ENCODE measurements at places on chromosomes 7 and 10.

DNA sequence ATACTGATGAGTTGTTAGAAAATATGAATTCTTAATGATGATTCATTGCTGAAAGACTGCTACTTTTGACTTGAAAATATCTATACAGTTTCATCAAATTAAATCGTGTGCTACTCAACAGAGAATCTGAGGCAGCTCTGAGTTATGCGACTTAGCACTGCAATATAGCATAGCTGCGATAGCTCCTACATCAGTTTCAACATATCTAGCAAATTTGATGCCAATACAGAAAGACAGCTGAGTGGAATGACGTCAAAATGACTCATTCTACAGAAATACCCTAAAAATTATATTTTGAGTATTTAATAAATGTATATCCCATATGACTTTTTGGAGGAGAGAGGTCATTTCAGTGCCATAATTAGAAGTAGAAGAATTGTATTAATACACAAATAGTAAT lies 1.1 kb upstream of the TARP start:
- DNase-seq: no peak

DNA sequence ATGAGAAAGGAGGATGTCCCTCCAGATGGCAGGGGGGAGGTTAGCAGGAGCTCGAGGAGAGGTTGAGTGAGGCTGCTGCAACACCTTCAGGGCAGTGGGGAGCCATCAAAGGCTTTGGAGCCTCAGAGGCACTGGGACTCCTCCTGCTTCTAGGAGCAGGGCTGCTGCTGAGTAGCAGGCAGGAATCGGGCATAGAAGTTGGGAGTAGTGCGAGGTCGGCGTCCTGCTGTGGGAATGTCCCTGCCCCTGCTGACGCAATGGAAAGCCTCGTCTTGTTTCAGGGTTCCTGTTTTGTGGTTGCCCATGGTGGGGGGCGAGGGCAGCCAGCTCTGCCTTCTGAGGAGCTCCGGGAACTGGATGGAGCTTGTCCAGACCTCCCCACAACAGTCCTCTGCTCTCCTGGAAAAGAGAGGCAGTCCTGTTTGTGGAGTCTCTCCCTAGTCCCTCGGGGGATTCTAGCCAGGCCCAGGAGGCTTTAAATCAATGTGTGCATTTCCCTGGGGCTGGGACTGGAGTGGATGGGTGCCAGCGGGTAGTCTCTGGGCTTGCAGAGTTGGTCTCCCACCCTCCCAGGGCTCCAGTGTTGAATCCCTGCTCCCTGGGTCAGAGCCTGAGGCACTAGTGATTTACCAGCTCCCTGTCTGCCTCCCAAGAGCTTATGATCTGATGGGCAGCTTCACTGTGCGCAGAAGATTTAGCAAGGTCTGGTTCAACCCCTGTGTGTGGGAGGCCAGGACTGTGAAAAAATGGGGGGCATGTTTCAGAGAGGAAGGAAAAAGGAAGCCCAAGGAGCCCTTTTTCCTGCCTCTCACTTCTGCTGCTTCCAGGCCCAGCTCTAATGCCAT lies 98.7 kb upstream of the PPIF start:
- no peak for DNase-seq

GRCh38 chr10:12010353-12010752 lies 32.3 kb downstream of the UPF2 start:
- DNase-seq: no peak

DNA sequence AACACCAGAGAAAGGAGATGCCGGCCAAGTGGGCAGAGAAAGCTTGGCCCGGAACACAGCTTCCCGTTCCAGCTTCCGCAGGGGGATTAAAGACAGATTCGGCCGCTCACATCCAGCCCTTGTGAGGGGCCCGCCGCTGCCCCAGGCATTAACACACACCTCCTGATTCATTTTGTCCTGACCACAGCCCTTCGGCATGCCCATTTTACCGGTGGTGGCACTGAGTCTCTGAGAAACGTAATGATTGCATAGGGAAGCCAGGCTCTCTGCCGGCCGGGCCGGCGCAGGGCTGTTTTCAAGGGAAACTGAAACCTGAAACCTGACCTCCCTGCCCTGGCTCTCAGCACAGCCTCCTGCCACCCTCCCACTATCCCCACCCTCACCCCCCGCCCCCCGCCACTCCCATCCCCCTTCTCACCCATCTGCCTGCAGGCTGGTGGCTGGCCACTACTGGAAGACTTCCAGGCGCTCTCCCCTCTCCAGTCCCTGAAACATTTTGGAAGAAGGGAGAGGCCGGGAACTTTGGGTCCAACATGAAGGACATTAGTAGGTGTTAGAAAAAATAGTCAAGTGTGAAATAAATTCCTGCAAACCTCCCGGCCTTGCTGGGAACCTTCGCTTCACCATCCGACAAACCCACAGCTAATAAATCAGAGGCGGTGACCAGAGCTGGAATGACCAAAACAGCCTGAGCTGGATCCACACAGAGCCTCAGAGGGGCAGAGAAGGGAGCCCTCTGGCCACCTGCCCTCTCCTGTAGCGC lies 83.5 kb upstream of the CUX1 start:
- DNase-seq: no peak

DNA sequence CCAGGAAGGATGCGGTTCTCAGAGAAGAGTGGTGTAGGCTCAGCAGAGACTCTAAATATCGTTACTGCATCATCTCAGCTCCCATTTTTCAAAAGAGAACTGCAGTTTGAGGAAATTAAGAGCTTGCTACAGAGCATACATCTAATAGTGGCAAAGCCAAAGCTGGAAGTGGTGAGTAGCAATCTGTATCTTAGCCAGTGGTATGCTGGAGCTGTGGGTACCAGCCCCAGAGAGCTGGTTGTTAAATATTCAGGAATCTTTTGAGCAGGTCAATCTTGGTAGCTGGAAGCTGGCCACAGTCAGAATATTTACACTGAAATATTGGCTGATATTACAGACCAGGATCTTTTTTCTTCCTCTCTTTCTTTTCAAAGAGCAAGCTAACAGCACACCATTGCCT lies 88.4 kb upstream of the STEAP1B start:
- no peak for DNase-seq

DNA sequence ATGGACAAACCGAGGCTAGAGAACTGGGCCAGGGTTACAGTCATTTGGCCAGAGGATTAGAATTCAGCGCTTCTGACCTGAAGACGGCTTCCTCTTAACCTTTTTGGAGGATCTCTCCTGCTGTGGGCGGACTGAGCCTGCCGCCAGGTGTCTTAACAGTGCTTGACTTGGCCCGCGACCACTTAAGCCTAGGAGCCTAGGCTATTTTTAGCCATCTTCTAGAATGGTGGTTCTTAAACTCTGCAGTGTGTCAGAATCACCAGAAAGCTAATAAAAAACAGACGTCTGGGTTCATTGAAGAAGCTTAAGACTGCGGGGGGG lies 722 bp downstream of the MDH2 start:
- no peak for DNase-seq

- DNase-seq: no peak
These were observed 590.9 kb upstream of the ANKRD30A start for GRCh38 chr10:36534471-36535002.

DNA sequence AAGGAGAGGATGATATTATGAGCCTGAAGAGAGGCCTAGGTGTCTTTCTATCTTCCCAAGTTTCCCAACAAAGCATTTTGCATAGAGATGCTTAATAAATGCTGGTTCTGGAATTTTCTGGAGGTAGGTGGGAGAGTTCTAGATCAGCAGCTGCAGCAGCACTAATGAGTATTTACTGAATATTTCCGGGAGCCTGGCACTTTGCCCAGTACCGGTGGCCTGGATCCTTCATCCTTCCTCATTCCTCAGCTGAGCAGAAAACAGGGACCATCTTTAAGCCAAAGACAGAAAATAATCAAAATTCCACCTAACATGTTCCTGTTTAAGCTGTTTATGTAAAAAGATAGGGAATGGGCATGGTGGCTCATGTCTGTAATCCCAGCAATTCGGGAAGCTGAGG lies 813.2 kb upstream of the AUTS2 start:
- no peak for DNase-seq

DNA sequence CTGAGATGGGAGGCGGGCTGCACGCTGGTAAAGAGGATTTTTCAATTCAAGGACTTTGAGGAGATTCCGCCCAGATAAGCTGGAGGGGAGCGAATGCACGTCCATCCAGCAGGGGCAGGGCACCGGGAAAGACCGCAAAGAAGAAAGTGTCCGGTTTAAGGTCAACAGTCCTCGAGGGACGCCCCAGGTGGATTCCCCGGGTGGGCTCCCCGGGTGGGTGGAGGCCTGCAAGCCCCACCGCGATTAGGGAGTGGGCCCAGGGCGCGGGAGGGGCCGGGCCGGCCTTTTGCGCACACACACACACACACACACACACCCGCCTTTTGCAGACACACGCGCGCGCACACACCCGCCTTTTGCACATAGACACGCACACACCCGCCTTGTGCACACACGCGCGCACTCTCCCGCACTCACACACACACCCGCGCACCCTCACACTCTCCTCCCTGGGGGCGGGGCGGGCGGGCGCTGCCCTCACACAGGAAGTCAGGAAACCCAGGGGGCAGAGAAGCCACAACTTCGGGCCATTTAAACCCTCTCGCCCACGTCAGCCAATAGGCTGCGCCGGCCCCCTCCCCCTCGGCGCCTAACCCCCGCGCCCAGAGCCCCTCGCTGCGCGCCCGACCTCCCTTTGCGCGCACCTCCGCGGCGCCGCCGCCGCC lies 615 bp downstream of the ARHGAP12 start:
- no peak for DNase-seq

DNA sequence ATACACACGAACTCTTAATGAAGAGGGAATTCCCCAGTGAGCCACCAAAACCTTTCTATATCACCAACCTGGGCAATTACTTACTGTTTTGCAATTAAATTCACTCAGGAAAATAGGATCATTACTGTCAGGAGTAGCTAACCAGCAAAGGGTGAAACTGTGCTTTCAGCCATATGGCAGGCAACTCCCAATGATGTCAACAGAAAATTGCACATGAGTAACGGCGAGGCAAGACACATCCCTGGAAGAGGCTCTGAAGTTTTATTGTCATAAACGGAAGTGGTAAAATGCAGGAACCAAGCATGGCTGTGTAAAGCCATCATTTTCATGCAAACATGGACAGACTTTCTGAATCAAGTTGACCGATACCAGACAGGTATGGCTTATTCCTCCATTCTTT lies 548.9 kb upstream of the AUTS2 start:
- DNase-seq: no peak

DNA sequence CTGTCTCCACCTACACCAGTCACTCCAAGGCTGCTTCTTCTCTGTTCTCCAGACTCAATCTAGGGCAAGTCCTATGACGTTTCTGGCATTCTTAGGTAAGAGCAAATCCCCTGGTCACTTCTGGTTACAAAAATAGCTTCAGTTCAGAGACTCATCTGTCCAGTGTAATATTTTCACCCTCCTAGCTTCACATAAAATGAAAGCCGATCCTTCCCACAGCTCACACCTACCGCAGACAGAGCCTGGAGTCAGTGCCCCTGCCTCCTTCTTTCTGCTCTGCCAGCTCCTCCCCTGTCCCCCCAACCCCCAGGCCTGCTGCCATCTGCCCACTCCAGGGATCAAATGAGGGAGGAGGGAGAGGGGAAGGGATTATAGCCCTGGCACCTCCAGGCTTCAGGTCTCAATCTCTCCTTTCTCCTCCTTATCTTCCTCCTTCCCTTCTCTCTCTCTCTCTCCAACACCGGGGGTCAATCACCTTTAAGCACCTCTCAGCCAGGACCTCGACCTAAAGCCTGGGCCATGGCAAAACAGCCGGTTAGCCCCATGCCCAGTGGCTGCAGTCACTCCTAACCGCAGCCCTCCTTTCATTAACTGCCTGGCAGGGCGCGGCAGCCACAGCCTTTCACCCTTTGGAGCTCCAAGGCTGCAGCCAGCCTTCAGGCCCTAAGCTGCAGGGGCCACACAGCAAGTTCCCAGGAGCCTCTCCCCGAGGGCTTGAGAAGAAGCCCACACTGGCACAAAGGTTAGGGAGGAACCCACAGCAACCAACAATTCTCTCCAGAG lies 292.6 kb upstream of the MGMT start:
- no peak for DNase-seq

DNA sequence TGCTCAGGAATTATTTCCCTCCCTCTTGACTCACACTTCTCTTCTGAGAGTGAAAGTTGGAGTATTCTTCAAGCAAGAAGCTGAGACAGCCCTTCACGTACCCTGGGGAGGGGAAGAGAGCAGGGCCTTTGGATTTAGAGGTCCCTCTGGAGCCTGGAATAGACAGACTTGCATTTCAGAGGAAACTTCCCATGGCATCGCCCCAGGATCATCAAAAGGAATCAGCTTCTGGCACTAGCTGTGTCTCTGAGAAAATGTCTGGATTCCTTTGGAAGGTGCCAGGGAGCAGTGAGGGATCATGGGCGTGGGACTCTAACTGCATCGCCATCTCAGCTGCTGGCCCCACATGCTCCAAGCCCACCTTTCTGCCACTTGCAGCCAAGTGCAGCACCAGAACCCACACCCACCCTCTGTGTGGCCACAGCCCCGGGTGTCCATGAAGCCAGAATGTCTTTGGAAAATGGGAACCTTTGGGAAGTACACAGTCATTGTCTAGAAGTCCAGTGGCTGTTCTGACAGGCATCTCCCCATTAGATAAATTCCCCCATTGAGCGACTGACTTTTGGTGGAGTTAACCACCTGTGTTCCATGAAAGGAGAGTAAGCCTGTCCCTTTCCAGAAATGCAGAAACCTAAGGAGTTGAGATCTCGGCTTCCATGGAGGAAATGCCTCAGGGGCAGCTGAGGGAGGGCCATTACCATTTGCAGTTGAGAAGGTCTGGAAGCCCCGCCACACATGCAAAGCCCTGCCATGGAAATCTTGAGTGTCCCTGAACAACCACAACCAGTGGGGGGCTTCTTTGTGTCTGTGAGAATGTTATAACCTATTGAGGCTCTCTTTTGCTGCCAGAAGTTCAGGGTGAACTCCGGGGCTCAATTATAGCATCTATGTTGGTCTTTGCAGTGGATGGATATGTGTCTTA lies 57.8 kb upstream of the GDF10 start:
- no peak for DNase-seq

DNA sequence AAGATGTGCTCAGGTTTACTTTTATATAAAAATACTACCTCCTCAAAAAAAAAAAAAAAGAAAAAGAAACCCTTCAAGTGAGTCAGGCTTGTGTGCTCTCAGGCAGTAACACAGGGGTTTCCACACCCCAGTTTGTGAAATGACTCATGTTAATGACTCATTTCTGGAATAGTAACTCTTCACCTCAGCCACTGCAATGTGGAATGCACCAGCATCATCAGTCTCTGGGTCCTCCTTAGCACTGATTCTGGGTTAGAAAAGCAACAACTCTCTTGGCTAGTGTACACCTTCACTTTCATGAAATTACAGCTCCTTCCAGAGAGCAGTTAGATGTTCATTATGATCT lies 110.6 kb downstream of the EMX2 start:
- DNase-seq: no peak

DNA sequence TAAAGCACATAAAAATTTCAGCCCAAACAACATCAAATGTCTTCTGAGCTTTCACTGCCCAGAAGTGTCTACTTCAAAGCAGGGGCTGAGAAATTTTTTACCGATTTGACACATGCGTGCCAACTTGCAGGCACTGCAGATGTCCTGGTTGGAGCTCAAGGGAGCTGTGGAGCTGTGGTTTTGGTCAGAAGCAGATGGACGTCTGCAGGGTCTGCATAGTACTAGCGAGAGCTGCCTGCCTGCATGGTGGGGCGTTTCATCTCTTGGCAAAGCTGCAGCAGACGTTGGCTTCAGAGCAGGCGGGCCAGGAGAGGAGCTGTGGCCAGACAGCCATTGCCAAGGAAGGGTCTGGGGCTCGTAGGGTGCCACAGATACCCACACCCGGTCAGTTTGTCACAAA lies 296.7 kb downstream of the GLRX3 start:
- DNase-seq: no peak

Data from cortex of kidney (tissue), 1 donor.